Right lobe of liver (tissue), 6 donors: ENCODE measurements at places on chromosomes 4 and X.
A peak's percentile ranks its signal among the peaks of the same experiment; 100 is the strongest.

DNA sequence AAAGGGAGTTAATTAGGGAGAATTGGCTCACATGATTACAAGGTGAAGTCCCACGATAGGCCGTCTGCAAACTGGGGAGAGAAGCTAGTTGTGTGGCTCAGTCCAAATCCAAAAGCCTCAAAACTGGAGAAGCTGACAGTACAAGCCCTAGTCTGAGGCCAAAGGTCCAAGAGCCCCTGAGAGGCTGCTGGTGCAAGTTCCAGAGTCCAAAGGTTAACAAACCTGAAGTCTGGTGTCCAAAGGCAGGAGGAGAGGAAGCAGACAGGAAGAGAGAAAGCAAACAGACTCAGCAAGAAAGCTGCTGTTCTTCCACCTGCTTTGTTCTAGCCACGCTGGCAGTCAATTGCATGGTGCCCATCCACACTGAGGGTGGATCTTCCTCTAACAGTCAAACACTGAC lies 29.0 kb upstream of the SPACA5B start:
- no peak overlapping the region for H3K27ac ChIP-seq
- no peaks in the 10 kb centered on the region for H3K36me3 ChIP-seq
- H3K4me3 ChIP-seq: no peak overlapping the region
- no peak for DNase-seq
- no peaks in the 10 kb centered on the region for H3K4me1 ChIP-seq

DNA sequence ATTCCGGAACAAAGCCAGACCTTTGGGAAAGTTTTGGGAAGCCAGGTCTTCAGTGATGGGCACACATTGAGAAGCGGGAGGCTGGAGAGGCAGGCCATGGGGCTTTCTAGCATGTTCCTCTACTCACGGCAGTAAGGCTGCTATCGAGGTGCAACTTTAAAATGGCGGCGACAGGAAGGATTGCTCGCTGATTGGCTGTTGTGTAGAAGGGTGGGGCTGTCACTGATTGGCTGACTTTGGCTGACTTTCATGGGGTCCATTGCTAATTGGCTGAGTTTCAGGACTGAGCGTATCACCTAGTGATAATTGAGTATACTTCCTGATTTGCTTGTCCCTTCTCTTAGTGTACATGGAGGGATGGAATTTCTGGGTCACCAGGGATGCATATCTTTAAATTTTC lies 19.7 kb upstream of the GLOD5 start:
- no peak overlapping the region for H3K4me3 ChIP-seq
- H3K36me3 ChIP-seq: no peaks in the 10 kb centered on the region
- H3K27me3 ChIP-seq: no peaks in the 10 kb centered on the region
- H3K4me1 ChIP-seq: no peaks in the 10 kb centered on the region

DNA sequence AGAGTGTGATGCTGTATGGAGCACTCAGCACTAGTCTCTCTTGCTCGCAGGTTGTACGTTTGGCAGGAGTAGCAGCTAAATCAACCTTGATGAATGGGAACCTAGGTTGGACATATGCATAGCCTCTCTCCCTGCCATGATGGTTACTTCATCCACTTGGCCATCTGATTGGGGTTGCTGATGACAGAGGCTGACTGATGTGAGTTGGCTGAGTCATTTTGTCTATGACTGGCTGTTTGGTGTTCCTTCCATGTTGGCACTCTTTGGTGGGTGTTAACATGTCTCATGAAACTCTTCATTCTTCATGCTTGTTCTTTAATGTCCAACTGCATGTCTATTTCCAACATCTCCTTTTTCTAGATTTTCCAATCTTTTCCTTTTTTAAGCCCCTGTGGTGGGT lies 31.6 kb upstream of the SPARCL1 start:
- H3K36me3 ChIP-seq: no peaks in the 10 kb centered on the region
- no peak overlapping the region for H3K27ac ChIP-seq
- DNase-seq: no peak
- no peak overlapping the region for H3K4me3 ChIP-seq
- H3K27me3 ChIP-seq: no peaks in the 10 kb centered on the region

DNA sequence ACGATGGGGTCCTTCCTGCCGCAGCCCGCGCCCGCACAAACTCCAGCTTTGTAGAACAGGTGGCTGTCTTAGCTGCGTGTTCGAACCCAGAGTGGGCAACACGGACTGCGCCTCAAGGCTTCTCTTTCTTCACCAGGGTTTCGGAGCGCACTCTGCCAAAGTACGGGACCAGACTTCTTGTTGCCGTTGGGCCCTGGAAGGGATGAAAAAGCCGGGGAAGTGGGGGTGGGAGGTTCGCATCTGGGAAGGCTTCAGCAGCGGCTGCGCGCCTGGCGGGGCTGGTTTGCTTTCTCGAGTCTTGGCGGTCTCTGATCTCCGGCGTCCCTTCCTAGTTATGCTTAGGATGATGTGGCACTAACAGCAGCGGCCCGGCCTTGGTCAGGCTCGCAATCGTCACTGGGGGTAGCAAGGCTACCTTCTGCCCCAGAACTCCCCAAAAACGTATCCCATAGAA lies 673 bp downstream of the PARM1 start:
- no peaks in the 10 kb centered on the region for H3K36me3 ChIP-seq
- H3K27ac ChIP-seq: no peak overlapping the region
- H3K4me3 ChIP-seq: peak overlapping the region; percentile 40
- H3K4me1 ChIP-seq: no peaks in the 10 kb centered on the region
- no peaks in the 10 kb centered on the region for H3K27me3 ChIP-seq

DNA sequence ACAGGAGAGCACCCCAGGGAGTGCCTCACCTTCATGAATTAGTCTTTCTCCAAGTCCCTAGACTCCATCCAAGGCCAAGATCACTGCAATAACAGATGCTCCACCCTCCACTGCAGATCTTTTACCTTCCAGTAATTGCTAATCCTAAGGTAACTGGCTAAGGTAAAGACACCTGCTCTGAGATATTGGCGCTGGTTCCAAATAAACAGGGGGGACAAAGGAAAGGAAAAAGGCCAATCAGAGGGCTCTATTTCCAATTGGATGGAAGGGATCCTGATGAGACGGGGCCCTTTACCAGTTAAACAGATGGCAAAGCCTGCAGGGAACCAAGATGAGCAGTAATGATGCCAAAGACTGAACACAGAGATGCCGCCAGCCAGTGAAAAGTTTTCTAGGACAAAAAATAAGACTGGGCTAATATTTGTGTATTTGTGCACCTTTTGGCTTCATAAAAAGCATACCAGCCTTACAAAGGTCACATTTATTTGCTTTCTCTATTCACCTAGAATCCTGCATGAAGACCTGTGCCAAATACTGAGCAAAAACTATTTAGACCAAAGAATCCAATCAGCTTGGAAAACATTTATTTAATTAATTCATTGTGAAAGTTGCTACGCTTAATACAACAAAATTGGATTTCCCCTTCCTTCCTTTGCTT lies 148.5 kb downstream of the PPP3CA start:
- no peak overlapping the region for H3K4me3 ChIP-seq
- H3K4me1 ChIP-seq: peaks cover 10% of the 10 kb centered on the region
- DNase-seq: peak; percentile 46
- H3K27ac ChIP-seq: no peak overlapping the region

DNA sequence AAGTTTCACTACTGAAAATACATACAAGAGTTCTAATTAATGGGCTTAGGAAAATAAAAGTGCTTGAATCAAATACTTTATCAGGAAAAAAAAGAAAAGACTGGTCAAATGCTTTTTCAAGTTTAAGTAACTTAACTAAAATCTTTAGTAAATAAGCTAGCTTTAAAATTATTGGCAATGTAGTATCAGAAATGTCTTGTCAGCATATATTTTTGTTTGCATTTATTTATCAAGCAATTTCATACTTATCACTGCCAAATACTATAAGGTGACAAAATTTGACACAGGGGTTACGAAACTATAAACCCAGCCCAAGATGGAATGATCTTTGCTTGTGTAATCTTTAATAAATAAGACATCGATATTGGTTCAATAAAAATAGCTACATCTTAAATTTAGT lies 31.8 kb upstream of the MAGEA4 start:
- no peaks in the 10 kb centered on the region for H3K36me3 ChIP-seq
- no peak for DNase-seq

DNA sequence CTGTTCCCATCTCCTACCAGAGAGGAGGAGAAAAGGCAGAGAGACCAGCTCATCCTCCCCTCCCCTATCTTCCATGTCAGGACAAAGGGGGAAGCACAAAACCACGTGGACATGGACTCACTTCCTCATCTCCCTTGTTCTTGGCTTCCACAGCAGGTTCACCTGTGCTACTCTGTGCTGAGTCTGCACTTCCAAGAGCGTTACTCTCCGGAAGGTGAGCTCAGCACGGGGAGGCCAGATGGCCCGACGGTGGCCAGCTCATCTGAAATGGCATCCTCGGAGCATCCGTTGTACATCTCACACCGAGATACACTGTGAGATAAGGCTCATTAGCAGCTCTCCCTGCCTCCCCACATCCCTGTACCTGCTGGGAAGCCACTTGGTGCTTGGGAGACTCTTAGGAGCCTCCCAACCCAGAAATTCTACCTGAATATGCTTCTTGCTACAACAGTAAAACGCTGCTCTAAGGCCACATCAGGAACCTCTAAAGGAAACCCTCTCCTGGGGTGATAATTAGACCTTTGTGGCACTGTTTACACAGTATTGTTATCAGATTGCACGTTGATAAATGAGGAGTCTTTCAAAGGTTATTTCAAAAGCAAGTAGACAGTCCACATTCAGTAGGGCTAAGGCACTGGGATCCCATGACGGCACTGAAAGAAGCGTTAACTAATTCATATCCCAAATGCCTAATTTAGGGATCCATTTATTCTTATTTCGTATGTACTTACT lies 19.4 kb downstream of the LGI2 start:
- no peak overlapping the region for H3K4me3 ChIP-seq
- no peak for DNase-seq
- H3K27me3 ChIP-seq: no peaks in the 10 kb centered on the region
- H3K27ac ChIP-seq: no peak overlapping the region

GRCh38 chr4:148090029-148090428 lies 352.2 kb downstream of the NR3C2 start:
- H3K4me3 ChIP-seq: no peak overlapping the region
- H3K36me3 ChIP-seq: no peaks in the 10 kb centered on the region
- DNase-seq: no peak
- no peaks in the 10 kb centered on the region for H3K4me1 ChIP-seq
- H3K27ac ChIP-seq: no peak overlapping the region

- no peak overlapping the region for H3K4me3 ChIP-seq
- DNase-seq: no peak
- H3K4me1 ChIP-seq: no peaks in the 10 kb centered on the region
- H3K27ac ChIP-seq: no peak overlapping the region
- no peaks in the 10 kb centered on the region for H3K36me3 ChIP-seq
- H3K27me3 ChIP-seq: no peaks in the 10 kb centered on the region
These were observed 186.9 kb downstream of the LRBA start for GRCh38 chr4:150828159-150828558.

DNA sequence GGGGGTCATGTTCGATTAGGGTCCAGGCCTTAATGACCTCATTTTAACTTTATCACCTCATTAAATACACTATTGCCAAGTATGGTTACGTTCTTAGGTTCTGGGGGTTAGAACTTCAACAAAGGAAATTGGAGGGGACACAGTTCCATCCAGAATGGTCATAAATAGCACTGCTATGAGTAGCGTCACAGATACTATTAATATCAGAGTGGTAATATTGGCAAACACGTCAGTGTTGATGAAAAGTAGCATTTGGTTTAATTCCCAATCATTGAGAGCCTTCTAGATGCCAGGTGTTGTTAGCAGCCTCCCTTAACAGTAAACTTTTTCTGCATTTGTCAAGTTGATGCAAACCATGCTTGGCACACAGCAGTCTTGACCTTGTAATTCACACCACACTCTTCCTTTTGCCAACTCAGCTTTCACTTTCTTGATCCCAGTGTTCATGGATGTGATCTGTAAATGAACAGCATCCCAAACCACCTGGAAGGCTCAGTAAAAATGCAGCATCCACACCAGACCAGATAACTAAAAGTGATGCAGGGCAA lies 912.5 kb upstream of the TENM3 start:
- no peak overlapping the region for H3K4me3 ChIP-seq
- no peaks in the 10 kb centered on the region for H3K27me3 ChIP-seq
- no peak overlapping the region for H3K27ac ChIP-seq
- no peaks in the 10 kb centered on the region for H3K4me1 ChIP-seq

GRCh38 chr4:30429813-30430761 lies 290.1 kb upstream of the PCDH7 start:
- H3K4me3 ChIP-seq: no peak overlapping the region
- H3K27me3 ChIP-seq: no peaks in the 10 kb centered on the region
- no peak for DNase-seq
- H3K4me1 ChIP-seq: no peaks in the 10 kb centered on the region
- H3K27ac ChIP-seq: no peak overlapping the region

DNA sequence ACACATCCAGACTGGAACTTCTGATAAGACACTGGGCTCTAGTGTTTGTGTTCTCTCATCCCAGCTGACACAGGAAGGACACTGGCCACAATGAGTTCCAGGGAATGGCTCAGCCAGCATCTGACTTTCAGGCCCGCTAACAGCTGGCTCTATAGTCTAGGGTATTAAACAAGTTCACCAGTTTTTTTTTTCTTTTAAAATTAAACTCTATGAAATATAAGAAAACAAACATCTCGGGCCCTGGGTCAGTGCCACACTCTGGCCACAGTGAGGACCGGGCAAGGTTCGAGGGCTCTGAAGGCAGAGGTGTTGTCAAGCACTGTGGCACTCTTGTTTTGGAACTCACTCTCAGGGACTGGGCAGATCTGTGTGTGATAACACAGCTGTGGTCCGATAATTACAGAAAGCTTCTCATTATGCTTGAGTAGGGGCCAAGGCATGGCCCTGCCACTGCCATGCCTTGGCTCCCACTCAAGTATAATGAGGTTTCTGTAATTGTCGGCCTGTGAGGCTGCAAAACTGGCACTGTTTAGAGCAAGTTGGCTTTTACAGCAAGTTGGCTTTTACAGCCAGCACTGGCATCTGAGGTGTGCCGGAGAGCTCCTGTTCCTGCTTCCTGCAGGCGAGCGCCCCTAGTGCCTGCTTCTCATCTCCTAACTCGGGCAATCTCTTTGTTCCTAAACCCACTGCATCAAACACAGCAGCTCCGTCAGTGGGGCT lies 62.8 kb downstream of the PPP1R2C start:
- H3K27me3 ChIP-seq: no peaks in the 10 kb centered on the region
- H3K36me3 ChIP-seq: no peaks in the 10 kb centered on the region
- DNase-seq: peak; percentile 64
- no peak overlapping the region for H3K27ac ChIP-seq

DNA sequence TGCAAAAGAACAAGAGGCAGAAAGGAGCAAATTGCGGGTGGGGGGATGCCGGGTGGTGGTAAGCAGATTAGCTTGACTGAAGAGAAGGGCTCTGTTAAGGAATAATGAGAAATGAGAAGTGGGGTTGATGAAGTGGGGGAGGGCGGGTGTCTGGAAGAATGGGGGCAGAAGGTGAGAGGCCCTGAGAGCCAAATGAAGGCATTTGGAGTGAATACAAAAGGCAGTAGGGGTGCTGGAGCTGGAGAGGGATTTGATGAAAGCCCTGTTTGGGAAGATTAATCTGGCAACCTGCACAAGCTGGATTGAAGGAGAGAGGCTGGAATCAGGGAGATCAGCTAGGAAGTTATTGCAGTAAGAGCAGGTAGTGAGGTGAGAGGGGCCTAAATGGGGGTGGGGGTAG lies 82.1 kb downstream of the GUCY2F start:
- no peak overlapping the region for H3K4me3 ChIP-seq
- H3K4me1 ChIP-seq: no peaks in the 10 kb centered on the region
- no peak overlapping the region for H3K27ac ChIP-seq
- no peak for DNase-seq
- H3K36me3 ChIP-seq: no peaks in the 10 kb centered on the region

- no peak for DNase-seq
- no peak overlapping the region for H3K4me3 ChIP-seq
- H3K36me3 ChIP-seq: no peaks in the 10 kb centered on the region
- H3K27me3 ChIP-seq: no peaks in the 10 kb centered on the region
- H3K4me1 ChIP-seq: no peaks in the 10 kb centered on the region
These were observed 400.6 kb upstream of the NR3C2 start for GRCh38 chr4:148842843-148843242.

- H3K4me1 ChIP-seq: no peaks in the 10 kb centered on the region
- H3K4me3 ChIP-seq: no peak overlapping the region
- DNase-seq: no peak
These were observed 1344.3 kb upstream of the ADGRL3 start for GRCh38 chr4:59855630-59856352.
